A549 treated with AZD2906 at 1 μM for 4 hours (cell line): ENCODE measurements at places on chromosomes 11 and 22. TPM values are rescaled to one million over a fixed set of nuclear protein-coding genes. Genes with fewer than 3 reads are reported as not detected.

HEPN1 gene
- not detected in 5 replicates for total RNA-seq

TMEM191C gene
- total RNA-seq: 0.50 to 1.2 TPM (median 0.76 TPM) in 5 replicates

C11orf91 gene
- total RNA-seq: 0.49 to 1.2 TPM (median 1.1 TPM) in 5 replicates

SYT8 gene
- total RNA-seq: 0.43 to 1.1 TPM (median 0.55 TPM) in 5 replicates

CHEK2 gene
- total RNA-seq: 8.6 to 10.6 TPM (median 9.6 TPM) in 5 replicates

PNPLA5 gene
- total RNA-seq: 0.03 to 0.07 TPM (median 0.06 TPM) in 3 of 5 replicates, not detected in the others

PGR gene
- total RNA-seq: not detected in 5 replicates

MS4A8 gene
- not detected in 5 replicates for total RNA-seq

POLD3 gene
- 13.6 to 19.1 TPM (median 15.5 TPM) in 5 replicates for total RNA-seq

GDPD4 gene
- total RNA-seq: not detected in 5 replicates

CENATAC gene
- total RNA-seq: 10.2 to 14.9 TPM (median 10.6 TPM) in 5 replicates

CRYBB1 gene
- not detected in 5 replicates for total RNA-seq

AHNAK gene
- 339 to 412 TPM (median 379 TPM) in 5 replicates for total RNA-seq

GGTLC3 gene
- total RNA-seq: not detected in 5 replicates

MAML2 gene
- 2.9 to 4.6 TPM (median 3.4 TPM) in 5 replicates for total RNA-seq

MRPL40 gene
- total RNA-seq: 37.5 to 53.0 TPM (median 45.8 TPM) in 5 replicates

LRP5 gene
- total RNA-seq: 39.6 to 55.0 TPM (median 49.8 TPM) in 5 replicates

NPAS4 gene
- not detected in 5 replicates for total RNA-seq

BIK gene
- 1.7 to 2.5 TPM (median 2.0 TPM) in 5 replicates for total RNA-seq

SHANK3 gene
- 3.1 to 5.4 TPM (median 4.4 TPM) in 5 replicates for total RNA-seq

HEPHL1 gene
- total RNA-seq: not detected in 5 replicates

THRSP gene
- total RNA-seq: not detected in 5 replicates

C11orf52 gene
- 0.12 to 0.31 TPM (median 0.21 TPM) in 4 of 5 replicates, not detected in the other for total RNA-seq

RBMXL2 gene
- not detected in 5 replicates for total RNA-seq

GGTLC2 gene
- total RNA-seq: not detected in 5 replicates

ASCL2 gene
- total RNA-seq: 0.06 to 0.08 TPM in 2 of 5 replicates, not detected in the others

JHY gene
- 2.9 to 3.9 TPM (median 3.3 TPM) in 5 replicates for total RNA-seq

F2 gene
- 1.7 to 3.1 TPM (median 2.2 TPM) in 5 replicates for total RNA-seq

THAP12 gene
- 40.7 to 51.0 TPM (median 43.0 TPM) in 5 replicates for total RNA-seq

CD3G gene
- total RNA-seq: not detected in 5 replicates

FAM181B gene
- 0.02 to 0.06 TPM (median 0.05 TPM) in 5 replicates for total RNA-seq

MMP7 gene
- 20.6 to 32.5 TPM (median 23.4 TPM) in 5 replicates for total RNA-seq

PDE3B gene
- total RNA-seq: 1.7 to 2.7 TPM (median 1.7 TPM) in 5 replicates

PHLDB1 gene
- 8.2 to 10.0 TPM (median 8.6 TPM) in 5 replicates for total RNA-seq

ACO2 gene
- total RNA-seq: 48.1 to 49.8 TPM (median 49.3 TPM) in 5 replicates

RFPL1 gene
- total RNA-seq: not detected in 5 replicates

TRIM34 gene
- 2.3 to 3.6 TPM (median 2.9 TPM) in 5 replicates for total RNA-seq

CBX7 gene
- 0.92 to 1.4 TPM (median 1.1 TPM) in 5 replicates for total RNA-seq
